Transverse colon (tissue), 4 donors: ENCODE measurements at places on chromosomes 16 and 17. TPM values are rescaled to one million over a fixed set of nuclear protein-coding genes. Genes with fewer than 3 reads are reported as not detected.

GRCh38 chr17:16314189-16314588 lies 39.1 kb downstream of the CENPV start:
- DNase-seq = no peak

GRCh38 chr17:30933966-30934365 lies 12.2 kb downstream of the ADAP2 start:
- no peak for DNase-seq

- peak; percentile 35 for DNase-seq
Measured at GRCh38 chr17:19017804-19018599, 13.4 kb upstream of the FAM83G start.

GRCh38 chr17:76968707-76969597 lies 100.7 kb downstream of the MGAT5B start:
- DNase-seq = peak; percentile 55

GRCh38 chr16:22874394-22874793 lies 60.4 kb downstream of the HS3ST2 start:
- no peak for DNase-seq

- peak; percentile 72 for DNase-seq
Measured at GRCh38 chr17:40316571-40317344, 7.8 kb downstream of the RARA start.

DNA sequence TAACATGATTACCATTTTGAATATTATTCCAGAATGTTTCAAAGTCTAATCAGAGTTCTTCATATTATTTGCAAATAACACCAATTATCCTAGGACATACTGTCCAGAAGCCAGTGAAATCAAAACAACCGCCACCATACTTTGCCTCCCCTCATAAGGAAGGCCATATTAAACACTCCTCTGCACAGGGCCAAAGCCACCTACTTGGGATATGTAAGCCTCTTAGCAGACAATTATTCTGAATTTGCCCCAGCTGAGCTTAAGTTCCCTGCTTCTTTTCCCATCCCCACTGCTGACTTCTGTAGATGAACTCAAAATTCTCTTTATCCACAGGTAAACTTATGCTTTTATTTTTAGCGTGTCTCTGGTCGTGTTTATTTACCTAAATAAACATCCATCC lies 374.0 kb downstream of the KIF2B start:
- DNase-seq = no peak

- DNase-seq = no peak
Measured at GRCh38 chr17:35807371-35808144, 1.7 kb upstream of the TAF15 start.

DNA sequence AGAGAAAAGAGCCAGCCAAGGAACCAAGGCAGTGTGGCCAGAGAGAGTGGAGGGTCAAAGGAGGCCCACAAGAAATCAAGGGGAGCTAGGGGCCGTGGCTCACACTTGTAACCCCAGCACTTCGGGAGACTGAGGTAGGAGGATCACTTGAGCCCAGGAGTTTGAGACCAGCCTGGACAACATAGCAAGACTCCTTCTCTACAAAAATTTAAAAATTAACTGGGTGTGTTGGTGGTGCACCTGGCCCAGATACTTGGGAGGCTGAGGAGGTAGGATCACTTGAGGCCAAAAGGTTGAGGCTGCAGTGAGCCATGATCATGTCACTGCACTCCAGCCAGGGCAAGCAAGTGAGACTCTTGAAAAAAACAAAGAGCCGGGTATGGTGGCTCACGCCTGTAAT lies 18.9 kb upstream of the TFAP4 start:
- DNase-seq = no peak

GRCh38 chr17:13030459-13031300 lies 12.9 kb upstream of the ELAC2 start:
- peak; percentile 15 for DNase-seq

DNA sequence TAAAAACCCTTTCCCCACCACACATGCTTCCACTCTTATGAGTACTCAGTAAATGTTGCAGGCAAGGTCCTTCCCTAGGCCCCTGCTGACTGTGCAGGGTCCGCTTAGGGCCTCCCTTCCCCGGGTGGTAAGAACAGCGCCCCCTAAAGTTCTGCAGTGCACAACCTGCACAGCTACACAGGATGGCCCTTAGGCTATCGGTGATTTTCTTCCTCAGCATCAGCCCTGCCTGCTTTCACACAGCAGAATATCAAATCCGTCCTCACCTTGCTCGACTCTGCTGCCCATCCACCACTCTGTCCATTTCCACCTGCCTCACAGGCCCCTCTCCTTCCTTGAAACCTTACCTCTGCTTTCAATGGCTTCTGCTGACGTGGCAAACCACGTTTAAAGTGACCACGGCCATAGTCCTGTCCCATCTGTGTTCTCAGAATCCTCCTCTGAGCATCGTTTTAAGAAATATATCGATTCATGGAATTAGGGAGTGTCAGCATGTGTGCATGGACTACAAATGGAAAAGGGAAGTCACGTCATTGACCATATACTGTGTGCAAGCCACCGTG lies 51.4 kb upstream of the TMEM132E start:
- no peak for DNase-seq

- DNase-seq = no peak
Measured at GRCh38 chr17:37571674-37572073, 37.5 kb downstream of the SYNRG start.

DNA sequence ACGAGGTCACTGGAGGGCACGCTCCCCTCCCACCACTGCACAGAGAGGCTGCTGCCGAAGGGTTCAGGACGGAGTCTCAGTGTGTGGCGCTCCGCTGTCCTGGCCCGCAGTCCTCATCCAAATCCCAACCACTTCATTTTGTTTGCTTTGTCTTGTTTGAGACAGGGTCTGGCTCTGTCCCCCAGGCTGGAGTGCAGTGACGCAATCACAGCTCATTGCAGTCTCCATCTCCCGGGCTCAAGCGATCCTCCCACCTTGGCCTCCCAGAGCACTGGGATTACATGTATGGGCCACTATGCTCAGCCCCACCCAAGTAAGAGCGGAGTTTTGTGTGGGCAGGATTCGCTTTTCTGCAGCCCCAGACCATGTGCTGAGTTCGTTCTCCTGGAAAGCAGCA lies 12.7 kb downstream of the UNKL start:
- no peak for DNase-seq

DNA sequence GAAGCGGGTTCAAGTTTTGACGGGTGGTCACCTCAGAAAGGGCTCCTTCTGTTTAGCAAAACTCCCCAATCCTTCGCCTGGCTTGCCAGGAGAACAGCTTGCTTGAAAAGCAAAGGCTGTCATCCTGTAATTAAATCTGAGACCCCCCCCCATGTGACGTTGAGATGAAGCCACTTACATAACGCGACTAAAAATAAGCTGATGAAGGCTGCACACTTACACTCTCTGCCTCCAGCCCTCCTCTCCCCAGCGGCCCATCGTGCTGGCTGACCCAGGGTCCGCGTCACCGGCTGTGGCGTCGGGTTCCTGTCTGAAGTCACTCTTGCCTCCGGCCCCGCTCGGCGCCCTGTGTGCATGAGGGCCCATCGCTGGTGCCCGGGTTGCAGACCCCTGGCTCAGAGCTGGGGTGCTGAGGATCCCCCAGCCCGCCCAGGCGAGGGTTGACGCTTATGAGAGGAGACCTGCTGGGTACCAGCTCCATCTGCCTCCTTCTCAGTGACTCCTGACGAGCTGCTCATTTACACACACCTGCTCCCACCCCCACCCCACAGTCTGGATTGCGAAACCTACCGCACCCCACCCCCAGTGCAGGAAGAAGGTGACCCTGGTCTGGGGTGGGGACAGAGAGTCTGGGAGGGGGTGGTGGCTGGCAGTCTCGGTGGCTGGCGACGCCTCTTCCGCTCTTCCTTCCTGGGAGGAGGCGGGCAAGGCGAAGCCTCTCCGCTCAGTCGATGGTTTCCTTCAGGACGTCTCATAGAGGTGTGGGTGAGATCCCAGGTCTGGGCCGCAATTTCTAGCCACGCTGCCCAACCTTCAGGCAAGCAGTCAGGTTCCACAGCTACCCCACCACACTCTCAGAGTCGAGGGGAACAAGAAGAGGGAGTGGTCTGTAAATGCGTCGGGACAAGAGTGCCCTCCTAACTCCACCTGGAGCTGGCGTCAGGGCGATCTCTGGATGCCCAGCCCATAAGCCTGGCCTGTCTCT lies 3.1 kb upstream of the BAIAP2 start:
- DNase-seq = no peak

DNA sequence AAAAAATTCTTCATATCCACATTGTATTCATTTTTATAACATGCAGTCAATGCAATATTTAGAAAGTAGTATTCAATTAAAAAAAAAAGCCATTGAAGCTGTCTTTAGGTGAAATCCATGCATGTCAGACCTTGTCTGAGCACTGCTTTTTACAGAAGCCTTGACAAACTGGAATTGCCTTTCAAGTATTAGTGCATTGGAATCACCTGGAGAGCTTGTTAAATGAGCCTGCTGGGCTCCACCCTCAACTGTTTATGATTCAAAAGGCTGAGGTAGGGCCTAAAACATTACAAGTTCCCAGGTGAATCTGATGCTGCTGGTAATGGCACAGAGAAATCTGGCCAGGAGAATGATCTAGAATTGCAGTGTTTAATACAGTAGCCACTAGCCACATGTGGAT lies 85.8 kb downstream of the HIC1 start:
- no peak for DNase-seq

DNA sequence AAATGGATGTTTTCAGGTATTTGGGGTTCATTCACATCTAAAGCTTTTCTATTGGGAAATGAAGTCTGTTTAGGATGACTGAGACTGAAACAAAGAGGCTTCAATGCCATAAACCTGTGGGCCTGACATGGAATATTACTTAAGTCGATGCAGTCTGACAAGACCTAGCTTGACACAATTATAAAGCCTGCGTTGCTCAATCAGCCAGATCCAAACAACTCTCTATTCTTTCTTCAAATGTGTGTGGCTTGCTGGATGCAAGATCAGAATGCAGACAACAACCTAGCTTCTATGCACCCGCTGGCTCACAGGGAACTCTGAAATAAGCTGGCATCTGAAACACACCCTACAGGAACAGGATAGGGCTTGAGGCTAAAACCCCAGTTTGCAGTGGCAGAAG lies 40.0 kb downstream of the RFFL start:
- no peak for DNase-seq

GRCh38 chr16:57759541-57760356 lies 24.2 kb downstream of the KATNB1 start:
- DNase-seq = no peak

- no peak for DNase-seq
Measured at GRCh38 chr17:828761-829160, 46.6 kb downstream of the MRM3 start.

DNA sequence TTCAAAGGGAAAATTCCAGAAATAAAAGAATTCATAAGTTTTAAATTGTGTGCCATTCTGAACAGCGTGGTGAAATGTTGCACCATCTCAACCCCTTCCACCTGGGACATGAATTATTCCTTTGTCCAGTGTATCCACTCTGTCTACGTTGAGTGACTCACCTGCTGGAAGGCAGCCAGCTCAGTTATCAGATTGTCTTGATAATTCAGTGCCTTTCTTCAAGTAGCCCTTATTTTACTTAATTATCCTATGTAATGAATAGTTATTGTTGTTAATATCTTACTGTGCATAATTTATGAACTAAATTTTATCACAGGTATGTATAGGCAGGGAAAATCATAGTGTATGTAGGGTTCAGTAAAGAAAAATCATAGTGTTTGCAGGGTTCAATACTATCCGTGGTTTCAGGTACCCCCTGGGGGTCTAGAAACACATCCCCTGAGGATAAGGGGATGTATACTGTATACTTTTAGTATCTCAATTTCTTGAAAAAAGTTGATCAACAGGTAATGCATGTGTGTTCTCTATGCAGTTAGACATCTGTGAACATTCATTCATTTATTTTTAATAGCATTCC lies 7.7 kb upstream of the PCTP start:
- DNase-seq = peak; percentile 57

GRCh38 chr16:86261379-86261778 lies 248.9 kb upstream of the FOXF1 start:
- no peak for DNase-seq

DNA sequence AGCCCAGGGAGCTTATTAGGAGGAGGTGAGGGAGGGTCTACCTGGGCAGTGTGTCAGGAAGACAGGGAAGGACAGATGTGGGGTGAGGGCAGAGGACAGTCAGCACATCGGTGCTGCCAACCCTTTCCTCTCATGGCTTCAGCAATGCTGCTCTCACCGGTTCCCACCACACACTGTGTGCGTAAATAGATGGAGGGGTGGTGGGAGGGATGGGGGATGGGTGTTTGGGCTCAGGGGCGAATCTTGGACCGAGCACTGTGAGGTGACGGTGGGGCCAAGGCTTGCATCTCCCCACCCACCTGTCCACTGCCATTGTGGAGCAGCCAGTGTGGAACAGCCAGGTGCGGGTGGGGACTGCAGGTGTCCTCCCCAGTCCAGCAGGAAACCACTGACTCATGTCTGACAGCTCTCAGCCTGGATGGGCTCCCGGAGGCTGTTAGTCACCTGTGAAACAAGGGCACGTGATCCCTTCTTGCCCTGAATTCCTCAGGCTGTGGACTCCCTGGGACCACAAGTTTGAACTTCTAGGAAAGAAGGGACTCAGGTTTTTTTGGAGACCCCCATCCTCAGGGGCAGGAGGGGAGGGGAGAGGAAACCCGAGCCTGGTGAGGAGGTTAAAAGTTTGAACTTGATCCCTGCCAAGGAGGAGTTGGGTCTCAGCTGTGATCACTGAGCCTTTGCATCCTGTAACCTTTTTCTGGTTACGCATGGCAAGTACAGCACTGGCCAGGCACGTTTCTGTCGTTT lies 42.7 kb upstream of the SMPD3 start:
- peak; percentile 80 for DNase-seq

DNA sequence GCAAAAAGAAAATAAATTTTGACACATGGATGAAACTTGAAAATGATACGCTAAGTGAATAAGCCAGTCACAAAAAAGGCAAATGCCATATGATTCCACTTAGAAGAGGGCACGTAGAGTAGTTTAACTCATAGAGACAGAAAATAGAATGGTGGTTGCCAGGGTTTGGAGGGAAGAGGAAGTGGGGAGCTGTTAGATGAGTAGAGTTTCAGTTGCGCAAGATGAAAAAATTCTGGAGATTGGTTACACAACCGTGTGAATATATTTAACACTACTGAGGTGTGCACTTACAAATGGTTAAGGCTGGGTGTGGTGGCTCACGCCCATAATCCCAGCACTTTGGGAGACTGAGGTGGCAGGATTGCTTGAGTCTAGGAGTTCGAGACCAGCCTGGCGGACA lies 93.4 kb upstream of the TMEM132E start:
- DNase-seq = no peak

DNA sequence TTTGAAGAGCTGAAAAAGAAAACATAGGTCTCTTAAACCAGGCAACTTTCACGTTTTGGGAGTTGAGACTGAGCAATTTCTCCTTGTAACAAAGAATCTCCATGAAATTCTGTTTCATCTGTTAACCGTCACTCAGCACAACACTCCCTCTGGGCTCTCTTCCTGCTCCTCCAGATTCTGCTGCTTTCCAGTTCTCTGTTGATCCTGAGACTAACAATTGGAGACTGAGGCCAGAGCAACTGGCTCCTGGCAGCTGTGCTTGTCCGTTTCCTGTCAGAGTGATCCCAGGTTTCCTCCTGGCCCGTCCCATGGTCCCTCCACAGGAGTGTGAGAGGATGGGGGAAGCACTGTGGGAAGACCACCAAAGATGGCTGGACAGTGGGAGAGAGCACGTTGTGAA lies 32.5 kb downstream of the IST1 start:
- DNase-seq = no peak

Gene CD300H
- total RNA-seq = not detected

Gene BOLA2
- 28.9 TPM for total RNA-seq

Gene ZSCAN10
- total RNA-seq = not detected

Gene ANKFN1
- total RNA-seq = not detected

Gene PLA2G10
- total RNA-seq = 43.8 TPM

Gene NSRP1
- 56.7 TPM for total RNA-seq

Gene ABCA8
- 42.6 TPM for total RNA-seq

Gene SCIMP
- total RNA-seq = 9.1 TPM

Gene WSCD1
- 32.4 TPM for total RNA-seq

Gene IL21R
- not detected for total RNA-seq
